Fibroblast of mammary gland (primary cell): ENCODE measurements at places on chromosomes 16 and 17.

DNA sequence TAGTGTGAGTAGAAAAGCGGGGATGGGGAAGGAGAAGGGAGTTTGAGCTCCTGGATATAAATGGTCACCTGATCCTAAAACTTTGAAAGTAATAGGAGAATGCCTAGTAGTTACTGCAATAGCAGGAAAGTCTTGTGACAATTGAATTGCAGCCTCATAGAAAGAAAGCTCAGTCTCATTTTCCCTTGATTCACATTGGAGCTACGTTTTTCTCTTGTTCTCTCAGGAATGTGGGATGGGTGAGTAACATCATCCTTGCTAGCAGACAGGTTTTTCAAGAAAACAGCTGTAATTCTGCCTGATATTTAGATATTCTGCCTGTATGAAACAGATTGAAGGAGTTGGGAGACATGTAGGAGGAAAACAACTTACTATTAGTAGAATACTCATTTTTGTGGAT, 25.3 kb downstream of the SF3B3 start:
- DNase-seq = no peak

GRCh38 chr17:78356101-78356713, 3.7 kb downstream of the SOCS3 start:
- DNase-seq = peak; percentile 92

- no peak for DNase-seq
These were observed 1.4 kb upstream of the WNT3 start for GRCh38 chr17:46819906-46820351.

GRCh38 chr17:9306086-9306485, 269.5 kb downstream of the STX8 start:
- DNase-seq = peak; percentile 37

DNA sequence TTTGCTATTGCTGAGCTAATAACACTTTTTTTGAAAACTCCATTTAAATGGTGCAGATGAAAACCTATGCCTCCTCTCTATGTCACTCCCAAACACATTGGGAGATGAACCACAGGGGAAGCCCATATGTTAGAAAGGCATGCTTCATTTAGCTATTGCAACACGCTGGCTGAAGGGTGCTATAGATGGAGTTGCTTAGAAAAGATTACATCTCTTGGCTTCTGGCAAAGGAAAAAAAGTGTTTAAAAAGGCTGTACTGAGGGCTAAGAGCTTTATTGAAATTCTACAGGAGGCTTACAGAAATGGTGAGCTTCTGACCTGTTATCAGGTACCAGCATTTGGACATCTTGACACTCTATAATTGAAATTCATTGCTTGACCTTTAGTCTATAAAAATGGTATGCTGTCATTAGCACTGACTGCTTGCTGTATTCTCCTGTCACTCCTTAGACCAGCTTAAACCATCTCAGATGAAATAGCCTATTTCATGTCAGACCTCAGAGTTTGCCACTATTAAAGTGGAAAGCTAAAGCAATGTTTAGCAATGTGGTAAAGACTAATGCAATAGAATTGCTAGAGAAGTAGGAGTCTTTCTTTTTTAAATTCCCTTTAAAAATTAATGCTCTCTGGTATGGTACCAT, 503.9 kb downstream of the CDH11 start:
- no peak for DNase-seq

- DNase-seq = peak; percentile 98
These were observed at the start of gene VPS35 for GRCh38 chr16:46688654-46689364. Gene VPS35 (minus strand): TSS chr16:46689178. CDS start chr16:46689133, 45 bp downstream.

DNA sequence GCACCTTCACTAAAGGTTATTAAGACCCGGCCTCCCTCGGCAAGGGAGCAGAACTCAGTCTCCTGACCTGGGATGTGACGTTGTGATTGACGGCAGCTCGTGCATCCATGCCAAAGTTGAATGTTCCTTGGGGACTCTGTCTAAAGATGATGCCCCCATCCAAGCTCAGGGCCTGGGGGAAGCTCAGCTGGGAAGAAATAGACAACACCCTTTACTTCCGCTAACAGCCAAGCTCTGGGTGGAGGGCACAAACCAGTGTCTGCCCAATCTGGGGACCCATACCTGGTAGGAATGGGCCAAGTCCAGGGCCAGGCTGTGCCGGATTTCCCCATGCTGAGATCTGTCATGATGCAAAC, 95.4 kb downstream of the RMI2 start:
- no peak for DNase-seq
